NCI-H748 treated with DMSO at 0.1 percent for 48 hours (cell line): ENCODE measurements at places on chromosomes 3 and 15.

DNA sequence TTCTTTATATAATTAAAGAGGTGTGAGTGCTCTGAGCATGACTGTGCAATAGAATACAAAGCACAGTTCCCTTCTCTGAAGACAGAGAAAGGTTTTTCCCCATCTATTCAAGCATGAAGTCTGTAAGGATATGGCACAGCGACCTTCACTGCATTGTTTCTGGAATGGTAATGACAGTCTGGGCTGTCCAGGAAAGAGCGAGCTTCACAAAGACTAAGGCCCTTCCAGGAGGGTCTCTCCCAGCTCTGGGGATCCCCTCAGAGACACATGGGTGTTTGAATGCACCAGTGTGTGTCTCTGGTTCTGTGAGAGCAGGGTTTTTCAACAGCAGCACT lies 179.9 kb upstream of the NR2E3 start:
- no peak for DNase-seq

- DNase-seq = no peak
These were observed 28.1 kb downstream of the EXOG start for GRCh38 chr3:38524141-38524739.

- DNase-seq = no peak
These were observed 297.1 kb downstream of the UACA start for GRCh38 chr15:70466305-70466704.

DNA sequence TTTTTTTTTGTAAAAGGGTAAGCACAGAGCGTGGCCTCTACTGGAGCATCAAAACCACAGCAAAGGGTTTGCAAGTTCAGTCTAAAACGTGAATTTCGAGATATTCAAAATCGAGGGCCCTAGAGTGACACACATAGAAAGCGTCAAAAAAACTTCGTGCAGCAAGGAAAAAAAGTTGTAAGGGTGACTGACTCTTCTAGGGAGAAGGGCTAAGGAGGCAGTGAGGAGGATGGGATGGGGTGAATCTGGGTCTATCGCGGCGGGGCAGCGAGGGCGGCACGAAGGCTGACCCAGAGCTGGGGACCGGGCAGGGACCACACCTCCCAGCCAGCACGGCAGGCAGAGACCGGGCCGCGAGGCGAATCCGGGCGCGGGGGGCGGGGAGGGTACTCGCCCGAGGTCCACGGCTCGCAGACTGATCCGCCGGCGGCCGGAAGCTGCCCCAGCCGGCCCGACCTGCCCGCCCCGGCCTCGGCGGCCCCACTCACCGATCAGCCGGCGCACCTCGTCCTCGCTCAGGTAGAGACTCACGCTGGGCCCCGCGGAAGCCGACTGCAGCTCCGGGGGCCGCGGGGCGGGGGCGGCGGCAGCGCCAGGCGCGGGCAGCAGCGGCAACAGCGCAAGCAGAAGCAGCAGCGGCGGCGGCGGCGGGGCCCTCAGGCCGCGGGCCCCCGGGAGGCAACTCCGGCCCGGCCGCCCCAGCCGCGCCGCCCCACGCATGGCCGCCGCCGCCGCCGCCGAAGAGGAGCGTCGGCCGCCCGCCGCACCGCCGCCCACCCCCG lies 533 bp downstream of the RYK start:
- no peak for DNase-seq

DNA sequence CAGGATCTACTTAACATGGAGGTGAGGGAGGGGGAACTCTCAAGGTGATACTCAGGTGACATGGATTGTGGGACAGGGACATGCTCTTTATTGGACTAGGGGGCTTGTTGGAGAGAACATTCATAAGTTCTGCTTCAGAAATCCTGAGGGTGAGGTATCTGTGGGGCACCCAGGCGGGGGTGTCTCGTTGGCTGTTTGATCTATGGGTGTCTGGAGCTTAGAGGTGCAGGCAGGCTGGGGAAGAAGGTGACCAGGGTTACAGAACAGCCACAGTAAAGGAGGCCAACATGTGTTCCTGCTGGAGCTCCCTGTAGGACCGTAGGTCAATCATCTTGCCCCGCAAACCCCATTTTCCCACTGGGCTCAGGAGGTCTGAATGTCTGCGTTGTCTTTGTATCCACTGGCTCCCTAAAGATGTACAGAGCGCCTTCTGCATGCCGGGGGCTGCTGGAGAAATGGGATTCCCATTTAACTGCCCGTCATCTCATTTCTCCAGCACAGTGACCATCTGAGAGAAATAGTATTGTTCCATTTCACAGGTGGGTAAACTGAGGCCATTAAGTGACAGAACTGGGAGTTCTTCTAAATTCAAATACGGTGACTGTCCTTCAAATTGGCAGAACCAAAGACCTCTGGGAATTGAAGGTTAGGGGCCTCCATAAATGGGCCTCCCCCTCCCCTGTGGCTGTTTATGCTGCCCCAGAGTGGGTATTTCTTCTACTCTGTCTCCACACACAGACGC lies 40.3 kb upstream of the TSEN2 start:
- DNase-seq = no peak
